ENCODE measurements at places on chromosomes 5 and 9.

GRCh38 chr5:97854871-97855762 is 672.1 kb upstream of the RIOK2 start:
- no peak for DNase-seq

GRCh38 chr9:21965401-21965951 is 28.7 kb downstream of the CDKN2A start:
- peak; percentile 71 for DNase-seq

- no peak for DNase-seq
Observed at GRCh38 chr5:158014372-158014771, 155.4 kb upstream of the CLINT1 start.

DNA sequence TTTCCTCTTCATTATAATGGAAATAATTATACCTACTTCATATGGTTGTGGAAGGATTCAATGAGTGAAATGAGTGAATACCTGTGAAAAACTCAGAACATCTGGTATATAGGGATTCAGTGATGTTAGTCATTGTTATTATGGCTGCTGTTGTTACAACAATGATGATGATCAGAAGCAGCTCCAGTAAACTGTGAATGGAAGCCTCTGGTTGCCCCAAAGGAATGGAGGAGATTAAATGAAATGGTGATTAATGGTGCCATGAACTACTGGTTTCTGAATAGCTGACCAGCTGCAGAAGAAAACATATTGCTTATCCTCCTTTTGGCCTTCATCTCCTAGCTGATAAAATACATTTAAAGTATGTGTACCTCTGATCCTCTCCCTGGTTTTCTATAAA is 372.0 kb downstream of the ARHGEF28 start:
- DNase-seq = no peak

GRCh38 chr5:96896806-96897205 is 20.5 kb downstream of the ERAP2 start:
- DNase-seq = no peak

GRCh38 chr5:96807075-96807654 is 580 bp downstream of the ERAP1 start:
- peak; percentile 66 for DNase-seq

GRCh38 chr5:123371575-123372179 is 51.5 kb downstream of the CEP120 start:
- DNase-seq = peak; percentile 71

DNA sequence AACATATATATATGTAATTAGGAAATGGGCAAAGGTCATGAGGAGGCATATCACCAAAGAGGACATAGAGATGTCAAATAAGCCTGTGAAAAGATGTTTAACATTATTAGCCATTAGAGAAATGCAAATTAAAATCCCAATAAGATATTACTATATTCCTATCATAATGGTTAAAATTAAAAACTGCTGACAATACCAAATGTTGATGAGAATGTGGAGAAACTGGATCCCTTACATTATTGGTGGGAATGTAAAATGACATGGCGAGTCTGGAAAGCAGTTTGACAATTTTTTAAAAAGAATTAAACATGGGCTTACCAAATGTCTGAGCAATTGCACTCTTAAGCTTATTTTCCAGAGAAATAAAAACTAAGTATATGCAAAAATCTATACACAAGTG is 1821.6 kb upstream of the C9orf72 start:
- DNase-seq = no peak

- no peak for DNase-seq
Observed at GRCh38 chr5:176501333-176501732, 35.9 kb downstream of the RNF44 start.

DNA sequence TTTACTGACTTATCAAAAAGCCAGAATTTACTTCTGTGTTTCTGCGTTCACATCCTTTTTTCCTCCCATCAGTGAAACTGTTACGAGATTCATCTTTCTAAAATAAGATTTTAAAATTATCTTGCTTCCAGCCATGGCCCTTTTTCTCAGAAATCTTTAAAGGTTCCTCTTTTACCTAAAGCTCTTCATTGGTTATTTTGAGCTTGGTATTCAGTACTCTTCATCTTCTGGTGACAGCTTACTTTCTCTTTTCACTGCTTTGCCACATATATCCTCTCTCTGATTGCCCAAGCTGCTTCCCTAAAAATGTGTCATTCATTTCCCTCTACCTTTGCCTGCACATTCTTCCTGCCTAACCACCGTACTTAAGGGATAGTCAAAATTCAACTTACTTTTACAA is 32.3 kb downstream of the TGFBR1 start:
- no peak for DNase-seq

GRCh38 chr9:83285445-83286225 is 222.7 kb upstream of the RASEF start:
- no peak for DNase-seq

DNA sequence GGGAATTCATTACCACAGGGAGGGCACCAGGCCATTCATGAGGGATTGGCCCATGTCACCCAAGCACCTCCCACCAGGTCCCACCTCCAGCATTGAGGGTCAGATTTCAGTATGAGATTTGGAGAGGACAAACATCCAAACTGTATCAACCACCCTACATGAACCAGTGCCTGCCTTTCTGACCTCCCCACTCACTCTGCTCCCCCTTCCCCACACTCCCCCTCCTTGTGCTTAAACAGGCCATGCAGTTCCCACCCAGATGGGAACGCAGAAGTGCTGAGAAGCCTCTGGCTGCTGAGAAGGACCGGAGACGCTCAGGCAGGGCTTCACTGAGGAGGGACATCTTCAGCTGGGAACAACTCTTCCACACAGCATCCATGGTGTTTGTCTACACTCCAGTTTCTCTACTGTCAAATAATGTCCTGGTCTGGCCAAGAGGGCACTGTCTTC is 30.0 kb upstream of the ADAMTS2 start:
- DNase-seq = no peak

DNA sequence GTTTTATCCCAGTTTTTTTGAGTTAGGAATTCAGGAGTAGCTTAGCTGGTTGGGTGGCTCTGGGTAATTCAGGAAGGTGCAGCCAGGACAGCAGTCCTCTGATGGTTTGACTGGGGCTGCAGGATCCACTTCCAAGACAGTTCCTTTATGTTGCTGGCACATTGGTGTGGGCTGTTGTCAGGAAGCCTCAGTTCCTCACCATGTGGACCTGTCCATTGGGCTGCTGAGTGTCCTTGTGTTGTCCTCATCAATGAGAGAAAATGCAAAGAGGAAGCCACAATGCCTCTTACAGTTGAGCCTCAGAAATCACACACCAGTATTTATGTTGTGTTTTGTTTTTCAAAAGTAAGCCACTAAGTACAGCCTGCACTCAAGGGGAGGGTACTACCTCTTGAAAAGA is 140.9 kb downstream of the MAST4 start:
- DNase-seq = no peak

DNA sequence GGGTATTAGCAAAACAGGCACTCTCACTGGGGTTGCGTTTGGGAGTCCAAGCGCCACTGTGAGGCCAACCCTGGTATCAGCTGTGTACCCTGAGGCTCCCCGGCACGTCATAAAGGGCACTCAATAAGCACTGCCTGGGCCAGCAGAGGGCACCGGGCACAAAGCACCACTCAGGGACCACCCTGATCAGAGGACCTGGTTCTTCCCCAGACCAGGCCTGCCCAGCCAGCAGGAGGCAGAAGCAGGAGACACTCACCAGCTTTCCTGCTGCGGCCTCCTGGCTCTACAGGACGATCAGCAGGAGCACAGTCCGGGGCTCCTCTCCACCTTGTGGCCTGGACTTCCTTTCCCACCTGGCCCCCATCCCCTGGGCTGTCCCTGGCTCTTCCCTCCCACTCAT is 12.6 kb downstream of the MGAT1 start:
- no peak for DNase-seq

GRCh38 chr5:88230546-88231066 is 38.0 kb downstream of the TMEM161B start:
- DNase-seq = no peak

GRCh38 chr9:23695572-23695971 is 130.5 kb downstream of the ELAVL2 start:
- no peak for DNase-seq

DNA sequence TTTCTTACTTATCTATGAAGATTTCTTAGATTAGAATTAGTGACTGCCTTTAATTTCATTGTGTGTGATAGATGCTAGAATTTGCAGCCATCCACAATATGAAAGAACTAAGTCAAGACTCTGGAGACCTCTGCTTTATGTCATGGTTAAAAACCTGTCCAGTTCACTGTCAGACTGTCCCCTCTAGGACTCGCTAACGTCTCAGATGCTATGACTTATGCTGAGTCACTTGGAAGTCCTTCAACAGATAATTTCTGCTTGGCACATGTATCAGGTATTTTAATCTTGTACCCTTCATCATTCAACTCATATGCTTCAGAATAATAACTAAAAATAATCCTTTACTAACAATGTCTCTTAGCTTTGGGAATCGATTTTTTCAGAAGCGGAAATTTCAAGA is 230.5 kb upstream of the DMAC1 start:
- no peak for DNase-seq

DNA sequence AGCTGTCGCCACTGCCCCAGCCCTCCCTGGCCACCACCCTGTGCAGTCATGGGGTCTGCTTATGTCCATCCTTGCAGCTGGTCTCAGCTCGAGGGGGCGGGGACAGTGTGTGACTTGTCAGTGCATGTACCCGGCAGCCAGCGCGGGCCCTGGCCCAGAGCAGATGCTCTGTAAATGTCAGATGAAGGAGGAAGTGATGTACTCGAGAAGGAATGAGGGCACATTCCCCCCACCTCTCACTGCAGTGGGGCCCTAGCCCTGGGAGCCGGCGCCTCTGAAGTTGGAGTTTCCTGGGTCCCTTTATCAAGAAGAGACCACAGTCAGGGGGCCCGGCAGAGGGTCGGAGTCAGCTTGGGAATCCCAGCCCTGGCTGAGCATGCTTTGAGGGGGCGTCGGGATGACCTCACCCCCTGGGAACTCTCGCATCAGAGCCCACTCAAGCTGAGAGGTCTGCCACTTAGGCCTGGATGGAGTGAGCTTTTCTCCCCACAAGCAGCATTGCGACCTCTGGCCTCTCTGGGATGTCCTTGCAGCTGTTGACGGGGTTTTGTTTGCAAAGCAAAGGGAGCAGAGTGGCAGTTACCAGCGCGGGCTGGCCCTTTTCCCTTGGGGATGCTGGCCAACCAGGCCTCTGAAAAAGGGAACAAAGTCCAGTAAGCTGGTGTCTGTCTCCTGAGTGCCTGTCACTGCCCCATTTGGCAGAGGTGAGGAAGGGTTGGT is 19.0 kb downstream of the NEURL1B start:
- DNase-seq = peak; percentile 63

GRCh38 chr5:78908173-78909061 is 76.7 kb downstream of the ARSB start:
- DNase-seq = peak; percentile 48

DNA sequence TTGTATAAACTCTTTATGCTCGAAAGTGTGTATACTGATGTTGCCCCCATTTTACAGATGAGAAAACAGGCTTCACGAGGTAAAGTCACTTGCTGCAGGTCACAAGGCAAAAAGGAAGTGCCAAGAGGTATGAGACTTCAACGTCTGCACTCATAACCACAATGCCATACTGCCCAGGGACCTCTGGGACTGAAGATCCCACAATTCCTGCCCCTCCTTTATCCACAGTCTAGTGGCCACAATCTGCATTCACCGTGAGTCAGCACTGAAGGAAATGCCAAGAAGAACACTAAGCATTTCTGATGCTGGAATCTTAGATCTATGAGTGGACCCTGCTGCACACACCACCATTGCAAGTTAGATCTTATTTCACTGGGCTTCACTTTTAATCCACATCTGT is 37.3 kb downstream of the MED27 start:
- no peak for DNase-seq
